ENCODE measurements at places on chromosomes 2 and 18.

GRCh38 chr2:216992056-216992675 lies 132.3 kb upstream of the TNP1 start:
- DNase-seq = no peak

GRCh38 chr18:7038330-7038851 lies 79.2 kb downstream of the LAMA1 start:
- DNase-seq = no peak

GRCh38 chr2:37180006-37180639 lies 8.3 kb downstream of the SULT6B1 start:
- DNase-seq = no peak

- DNase-seq = peak; percentile 59
Observed at GRCh38 chr18:49041435-49042245, 90.9 kb upstream of the SMAD7 start.

DNA sequence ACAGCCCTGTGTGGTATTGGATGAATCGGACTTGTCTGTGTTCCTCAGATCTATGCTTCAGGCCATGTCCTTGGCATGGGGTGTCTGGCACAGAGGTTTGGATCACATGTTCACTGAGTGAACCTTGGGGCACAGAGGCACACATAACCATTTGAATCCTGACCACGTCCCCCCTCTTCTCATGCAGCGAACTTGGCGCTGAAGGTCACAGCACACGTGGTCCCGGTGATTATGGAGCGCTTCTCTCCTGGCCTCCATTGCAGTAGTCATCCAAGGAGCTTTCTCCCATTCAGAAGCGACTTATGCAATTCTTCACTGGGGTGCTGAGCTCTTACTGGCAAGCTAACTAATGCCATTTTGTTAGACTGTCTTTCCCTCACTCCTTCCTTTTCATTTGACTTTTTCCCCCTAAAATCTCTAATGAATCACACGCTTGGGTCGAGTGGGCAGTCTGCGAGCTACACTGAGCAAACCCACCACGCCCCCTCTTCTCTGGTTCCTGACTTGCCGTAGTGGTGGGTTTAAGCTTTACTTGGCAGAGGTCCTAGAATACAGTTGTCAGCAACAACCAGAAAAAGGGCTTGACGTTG lies 59.4 kb downstream of the KCNG2 start:
- DNase-seq = no peak

GRCh38 chr18:27967913-27968824 lies 208.8 kb downstream of the CDH2 start:
- DNase-seq = no peak

GRCh38 chr2:219643084-219643473 lies 15.6 kb downstream of the SLC4A3 start:
- DNase-seq = no peak

DNA sequence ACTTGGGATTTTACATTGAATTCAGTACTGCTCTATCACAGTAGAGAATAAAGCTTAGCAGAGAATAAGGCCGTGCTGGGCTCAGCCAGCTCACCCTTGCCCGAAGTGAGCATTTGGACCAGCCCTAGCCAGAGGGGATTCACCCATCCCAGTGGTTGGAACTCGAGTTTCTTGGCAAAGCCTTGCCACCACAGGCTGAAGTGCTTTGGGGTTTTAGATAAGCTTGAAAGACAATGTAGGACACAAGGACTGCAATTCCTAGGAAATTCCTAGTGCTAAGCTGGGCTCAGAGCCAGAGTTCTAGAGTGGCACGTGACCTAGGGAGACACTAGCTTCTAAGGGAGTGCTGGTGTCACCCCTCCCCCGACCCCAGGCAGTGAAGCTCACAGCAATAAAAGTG lies 28.0 kb downstream of the SERPINB11 start:
- no peak for DNase-seq

DNA sequence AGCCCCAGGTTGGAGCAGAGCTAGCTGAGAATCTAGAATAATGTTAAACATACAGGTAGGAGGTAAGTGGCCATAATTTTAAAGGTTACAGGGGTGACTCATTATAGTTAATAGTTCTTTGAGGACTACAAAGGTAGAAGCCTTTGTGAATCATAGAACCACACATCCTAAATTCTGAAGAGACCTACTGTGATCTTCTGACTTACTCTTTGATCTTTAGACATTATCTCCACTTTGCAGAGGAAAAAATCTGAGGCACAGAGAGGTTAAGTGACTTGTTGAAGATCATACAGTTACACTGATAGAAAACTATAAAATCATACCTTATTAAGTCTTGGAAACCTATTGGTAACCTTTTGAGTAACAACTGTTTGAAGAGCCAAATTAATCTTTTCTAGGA lies 1051.3 kb upstream of the NRXN1 start:
- DNase-seq = no peak

DNA sequence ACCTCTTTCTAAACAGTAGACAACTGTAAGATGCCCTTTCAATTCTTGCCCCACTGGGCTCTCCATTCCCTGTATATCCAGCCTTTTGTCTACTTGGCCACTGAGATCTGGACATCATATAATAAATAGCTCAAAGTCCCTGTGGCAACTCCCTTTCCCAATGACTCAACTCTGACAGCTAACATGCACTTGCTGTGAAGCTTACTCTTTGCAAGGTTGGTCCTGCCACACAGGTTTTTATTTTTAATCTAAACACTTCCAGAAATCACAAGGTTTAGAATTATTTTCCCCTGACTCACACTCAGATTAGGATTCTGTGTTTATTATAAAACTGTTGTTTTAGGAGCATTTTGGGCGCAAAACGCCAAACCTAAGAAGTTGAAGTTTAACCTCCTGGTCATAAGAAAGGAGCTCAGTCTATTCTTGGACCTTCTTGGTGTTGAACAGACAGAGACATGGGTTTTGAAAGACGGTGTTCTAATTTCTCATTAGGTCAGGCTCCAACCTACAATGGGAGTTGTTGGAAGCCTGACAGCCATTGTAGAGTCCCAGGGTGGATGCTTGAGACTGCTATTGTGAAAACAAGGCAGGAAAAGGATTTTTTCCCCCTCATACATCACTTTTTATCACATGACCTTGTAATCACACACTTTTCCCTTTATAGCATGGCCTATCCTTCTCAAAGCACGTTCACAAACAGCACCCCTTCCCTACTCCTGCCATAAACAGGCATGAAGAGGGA lies 124.7 kb upstream of the SERPINE2 start:
- DNase-seq = no peak

DNA sequence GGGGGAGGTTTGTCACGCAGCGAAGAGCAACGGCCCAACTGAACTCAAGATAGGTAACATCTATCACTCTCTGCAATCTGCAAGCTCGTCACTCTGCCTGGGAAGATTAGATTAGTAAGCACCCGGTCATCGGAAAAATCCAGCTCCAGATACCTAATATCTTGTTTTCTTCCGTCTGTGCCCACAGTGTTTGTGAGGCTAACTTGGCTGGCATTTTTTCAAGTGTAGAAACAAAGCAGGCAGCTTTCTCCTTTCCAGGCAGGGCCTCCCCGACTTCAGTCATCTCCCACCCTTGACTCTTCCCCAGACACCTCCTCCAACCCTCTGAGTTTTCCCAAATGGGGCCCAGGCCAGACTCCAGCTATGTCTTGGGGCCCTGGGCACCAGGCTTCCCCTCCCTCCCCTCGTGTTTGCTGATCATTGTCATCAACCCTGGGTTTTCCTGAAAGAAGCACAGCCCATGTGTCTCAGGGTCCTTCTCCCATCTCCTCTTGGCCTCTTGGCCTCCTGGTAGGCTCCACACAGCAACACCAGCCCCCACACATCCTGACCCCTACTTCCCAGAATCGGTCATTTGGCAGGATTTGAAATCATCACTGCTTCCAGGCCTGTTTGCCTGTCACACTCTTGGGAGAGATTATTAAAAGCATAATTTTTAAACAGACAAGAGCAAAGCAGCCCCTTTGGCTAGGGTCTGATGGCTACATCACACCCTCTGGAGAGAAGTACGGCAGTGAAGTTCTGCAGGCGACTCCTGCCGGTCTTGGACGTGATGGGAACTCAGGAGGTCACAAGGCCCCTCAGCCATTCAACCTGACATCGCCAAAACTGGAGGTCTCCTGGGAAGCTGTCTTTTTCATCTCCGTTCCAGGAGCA lies 144.9 kb upstream of the ID2 start:
- DNase-seq = no peak

GRCh38 chr2:12935222-12935621 lies 218.5 kb downstream of the TRIB2 start:
- DNase-seq = no peak
